ENCODE measurements at places on chromosomes 2 and 18.

GRCh38 chr2:74889159-74889558 is 55.2 kb downstream of the HK2 start:
- DNase-seq, result no peak

DNA sequence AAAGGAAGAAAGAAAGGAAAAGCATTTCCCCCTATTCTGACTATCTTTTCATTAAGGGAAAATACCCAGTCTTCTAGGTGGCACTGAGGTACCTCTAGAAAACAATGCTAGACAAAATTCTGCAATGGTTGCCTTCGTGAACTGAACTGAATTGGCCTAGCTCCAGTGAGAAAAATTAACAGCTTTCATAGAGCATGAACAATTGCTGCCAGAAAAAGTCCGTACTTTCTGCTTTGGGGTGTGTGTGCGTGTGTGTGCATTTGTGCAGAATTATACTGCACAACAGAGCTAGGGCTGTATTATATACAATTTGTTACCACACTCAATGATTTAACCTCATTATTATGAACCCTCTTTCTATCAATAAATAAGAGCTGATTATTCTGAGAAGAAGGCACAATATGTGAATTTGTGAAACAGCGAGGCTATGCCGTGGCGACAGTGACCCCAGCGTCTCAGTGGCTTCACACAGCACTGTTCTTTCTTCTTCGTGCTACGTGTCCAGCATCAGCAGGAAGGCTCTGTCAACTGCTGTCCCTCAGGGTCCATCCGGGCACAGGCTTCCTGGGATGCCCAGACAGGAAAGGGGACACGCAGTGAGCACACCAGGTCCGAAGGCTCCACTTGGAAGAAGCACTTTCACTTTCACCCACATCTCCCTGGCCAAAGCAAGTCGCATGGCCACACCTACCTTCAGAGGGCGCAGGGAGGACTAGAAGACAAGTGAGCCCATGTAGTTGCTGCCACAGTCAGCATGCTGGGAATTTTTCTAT is 47.5 kb downstream of the PTGR3 start:
- no peak for DNase-seq

DNA sequence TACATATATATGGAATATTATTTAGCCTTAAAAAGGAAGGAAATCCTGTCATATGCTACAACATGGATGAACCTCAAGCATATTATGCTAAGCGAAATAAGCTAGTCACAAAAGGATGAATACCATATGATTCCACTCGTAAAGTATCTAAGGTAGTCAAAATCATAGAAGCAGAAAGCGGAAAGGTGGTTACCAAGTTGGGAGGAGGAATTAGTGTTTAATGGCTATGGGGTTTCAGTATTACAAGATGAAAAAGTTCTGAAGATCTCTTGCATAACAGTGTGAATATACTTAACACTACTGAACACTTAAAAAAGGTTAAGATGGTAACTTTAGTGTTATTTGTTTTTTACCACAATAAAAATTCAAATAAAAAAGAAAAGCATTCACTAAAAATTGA is 99.0 kb downstream of the MGAT5 start:
- DNase-seq, result no peak

GRCh38 chr2:127508631-127509034 is 17.7 kb downstream of the IWS1 start:
- DNase-seq, result no peak

DNA sequence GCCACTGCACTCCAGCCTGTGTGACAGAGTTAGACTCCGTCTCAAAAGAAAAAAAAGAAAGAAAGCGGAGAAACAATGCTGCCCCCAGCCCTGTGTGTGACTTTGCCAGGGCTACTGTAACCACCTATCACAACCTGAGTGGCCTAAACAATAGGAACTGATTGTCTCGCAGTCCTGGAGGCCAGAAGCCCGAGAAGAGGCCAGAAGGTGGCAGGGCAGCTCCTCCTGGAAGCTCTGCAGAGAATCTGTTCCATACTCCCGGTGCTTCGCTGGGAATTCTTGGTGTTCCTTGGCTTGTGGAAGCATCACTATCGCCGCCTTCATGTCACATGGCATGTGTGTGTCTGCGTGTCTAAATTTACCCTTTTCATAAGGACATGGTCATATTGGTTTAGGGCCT is 14.4 kb upstream of the RAB17 start:
- DNase-seq, result no peak
